ENCODE measurements at places on chromosomes 7 and 10. TPM values are rescaled to one million over a fixed set of nuclear protein-coding genes. Genes with fewer than 3 reads are reported as not detected.
A peak's percentile ranks its signal among the peaks of the same experiment; 100 is the strongest.

The ADAM22 gene
- 6.0 TPM for total RNA-seq

The MINPP1 gene
- 10.2 TPM for total RNA-seq

The OPN1SW gene
- not detected for total RNA-seq

The MKX gene
- total RNA-seq, result 4.5 TPM

The HYCC1 gene
- 69.3 TPM for total RNA-seq

The C7orf33 gene
- not detected for total RNA-seq

The ACBD7 gene
- total RNA-seq, result not detected

The SAMD9 gene
- total RNA-seq, result 13.7 TPM

The SLC16A12 gene
- 0.45 TPM for total RNA-seq

The AIFM2 gene
- 15.5 TPM for total RNA-seq

GRCh38 chr7:151062399-151063211, 3.2 kb downstream of the SLC4A2 start:
- DNase-seq, result peak; percentile 89

DNA sequence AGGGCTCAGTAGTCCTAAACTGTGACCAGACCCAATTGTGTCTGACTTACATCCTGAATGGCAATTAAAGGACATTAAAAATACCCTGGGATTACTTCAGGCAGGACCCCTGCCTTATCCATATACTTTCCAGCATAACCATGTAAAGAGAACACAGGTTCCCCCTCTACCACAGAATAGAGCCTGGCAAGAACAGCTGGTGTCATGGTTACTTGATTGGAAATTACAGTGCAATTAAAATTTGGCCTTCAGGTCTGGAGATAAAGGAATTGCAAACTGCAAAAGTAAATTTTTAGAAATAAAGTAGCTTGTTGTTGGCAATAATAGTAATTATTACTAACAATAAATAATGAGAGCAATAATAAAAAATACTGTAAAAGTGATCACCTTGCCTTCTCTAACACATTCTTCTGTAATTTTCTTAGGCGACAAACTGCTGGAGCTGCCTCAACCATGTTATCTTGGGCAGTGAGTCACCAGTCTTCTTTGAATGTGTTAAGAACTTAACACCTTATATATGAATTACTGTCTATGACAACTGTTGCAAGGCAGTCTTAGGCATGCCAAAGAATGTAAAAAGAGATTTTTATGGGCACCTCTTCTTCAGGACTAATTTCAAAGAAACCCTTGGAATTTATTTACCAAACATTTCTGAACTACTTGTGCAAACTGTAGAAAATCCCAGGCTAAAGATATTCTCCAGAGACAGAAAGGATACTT, 53.7 kb downstream of the HIBADH start:
- DNase-seq, result no peak

- DNase-seq, result no peak
These were observed 196.7 kb upstream of the PHYHIPL start for GRCh38 chr10:58979711-58980110.

DNA sequence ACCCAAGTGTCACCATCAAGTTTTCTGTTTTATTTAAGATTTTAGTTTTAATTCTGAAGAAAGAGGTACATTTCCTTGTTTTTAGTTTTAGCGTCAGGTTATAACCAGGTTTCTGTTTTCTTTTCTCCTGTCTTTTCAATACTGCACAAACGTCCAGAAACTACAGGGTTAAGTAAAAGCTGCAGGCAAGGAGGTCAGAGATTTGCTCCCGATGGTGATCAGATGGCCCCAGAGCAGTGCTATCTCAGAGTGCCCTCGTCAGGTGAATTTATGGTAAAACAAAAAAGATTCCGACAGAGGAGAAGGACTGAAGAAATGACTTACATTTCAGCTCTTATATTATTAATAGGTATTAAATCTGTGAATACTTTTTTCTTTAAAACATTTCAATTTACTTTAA, 128.2 kb downstream of the STRA8 start:
- DNase-seq, result no peak

DNA sequence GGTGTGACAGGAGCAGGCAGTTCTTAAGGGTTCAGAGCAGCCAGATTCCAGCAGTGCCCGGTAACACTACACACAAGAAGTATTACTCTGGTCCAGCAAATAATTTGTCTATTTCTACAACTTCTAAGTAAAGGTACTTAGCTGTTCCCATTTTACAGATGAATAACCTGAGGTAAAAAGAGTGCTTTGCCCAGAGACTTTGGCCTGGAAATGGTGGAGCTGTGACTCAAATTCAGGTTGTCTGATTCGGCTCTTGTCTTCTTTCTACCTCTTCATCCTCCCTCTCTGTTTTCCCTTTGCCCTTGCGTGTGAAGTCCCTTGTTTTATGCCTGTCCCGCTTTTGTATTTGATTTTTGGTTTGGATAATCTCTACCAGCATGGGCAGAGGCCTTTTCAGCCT, 17.1 kb downstream of the SFRP5 start:
- DNase-seq, result no peak

- DNase-seq, result no peak
These were observed 72.1 kb downstream of the PTEN start for GRCh38 chr10:87935290-87936141.

DNA sequence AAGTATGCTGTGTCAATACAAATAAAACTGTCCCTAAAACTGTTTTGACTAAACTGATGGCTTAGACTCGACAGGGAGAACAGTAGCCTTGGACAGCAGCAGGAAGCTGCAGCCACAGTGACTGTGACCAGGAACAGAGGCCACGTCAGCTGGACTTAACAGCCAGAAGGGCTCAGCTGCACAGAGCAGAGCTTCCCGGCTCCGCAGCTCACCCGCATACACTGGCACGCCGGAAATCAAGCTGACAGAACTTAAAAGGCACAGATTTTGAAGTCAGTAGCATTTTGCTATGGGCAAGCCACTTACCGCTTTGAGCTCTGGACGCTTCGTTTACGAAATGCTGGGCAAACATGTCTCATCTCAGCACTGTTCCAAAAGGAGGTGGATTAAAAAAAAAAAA, 769.7 kb upstream of the AUTS2 start:
- no peak for DNase-seq

DNA sequence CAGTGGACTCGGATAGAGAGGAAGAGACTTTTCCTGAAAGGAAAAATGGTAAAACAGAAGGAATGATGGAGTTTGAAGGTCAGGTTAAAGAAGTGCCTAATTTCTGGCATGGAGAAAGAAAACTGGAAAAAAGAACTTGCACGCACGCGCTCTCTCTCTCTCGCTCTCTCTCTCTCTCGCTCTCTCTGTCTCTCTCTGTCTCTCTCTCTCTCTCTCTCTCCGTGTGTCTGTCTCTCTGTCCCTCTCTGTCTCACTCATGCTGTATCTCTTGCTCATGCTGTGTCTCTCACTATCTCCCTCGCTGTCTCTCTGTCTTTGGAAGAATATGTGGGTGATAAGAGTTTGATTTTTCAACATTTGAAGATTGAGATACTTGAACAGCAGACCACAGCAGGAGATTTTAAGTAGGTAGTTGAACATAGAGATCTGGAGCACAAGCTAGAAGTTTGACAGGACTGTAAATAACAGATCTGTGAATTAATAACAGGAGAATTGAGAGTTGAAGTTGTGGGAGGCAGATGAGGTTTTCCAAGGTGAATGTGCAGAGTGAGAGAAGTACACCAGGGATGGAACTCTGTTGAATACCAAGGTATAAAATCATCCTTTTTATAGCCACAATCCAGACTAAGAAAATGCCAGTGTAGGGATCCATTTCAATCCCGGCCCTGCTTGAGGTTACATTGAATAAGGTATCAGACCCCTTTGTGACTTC, 33.1 kb downstream of the ADD3 start:
- no peak for DNase-seq

- no peak for DNase-seq
These were observed 566 bp downstream of the ZNF789 start for GRCh38 chr7:99473315-99473596.

DNA sequence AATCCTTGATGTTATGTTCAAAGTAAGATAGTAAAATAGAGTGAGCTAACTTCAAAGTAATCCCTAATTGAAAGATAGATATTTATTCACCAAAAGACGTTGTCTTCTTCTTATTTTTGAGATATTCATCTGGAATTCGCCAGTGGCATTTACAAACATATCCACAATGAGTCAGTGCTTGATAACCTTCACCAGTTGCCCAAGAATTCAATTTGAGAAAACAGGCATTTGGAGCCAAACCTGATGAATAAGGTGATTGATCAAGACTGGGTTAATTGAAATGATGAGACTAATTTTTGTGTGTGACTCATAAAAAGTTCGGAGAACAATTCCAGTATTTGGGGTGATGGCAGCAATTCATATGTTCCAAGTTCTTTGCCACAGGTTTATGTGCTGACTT, 344.0 kb downstream of the ARL4A start:
- DNase-seq, result no peak

- DNase-seq, result no peak
These were observed 55.3 kb downstream of the C7orf25 start for GRCh38 chr7:42856605-42856987.

DNA sequence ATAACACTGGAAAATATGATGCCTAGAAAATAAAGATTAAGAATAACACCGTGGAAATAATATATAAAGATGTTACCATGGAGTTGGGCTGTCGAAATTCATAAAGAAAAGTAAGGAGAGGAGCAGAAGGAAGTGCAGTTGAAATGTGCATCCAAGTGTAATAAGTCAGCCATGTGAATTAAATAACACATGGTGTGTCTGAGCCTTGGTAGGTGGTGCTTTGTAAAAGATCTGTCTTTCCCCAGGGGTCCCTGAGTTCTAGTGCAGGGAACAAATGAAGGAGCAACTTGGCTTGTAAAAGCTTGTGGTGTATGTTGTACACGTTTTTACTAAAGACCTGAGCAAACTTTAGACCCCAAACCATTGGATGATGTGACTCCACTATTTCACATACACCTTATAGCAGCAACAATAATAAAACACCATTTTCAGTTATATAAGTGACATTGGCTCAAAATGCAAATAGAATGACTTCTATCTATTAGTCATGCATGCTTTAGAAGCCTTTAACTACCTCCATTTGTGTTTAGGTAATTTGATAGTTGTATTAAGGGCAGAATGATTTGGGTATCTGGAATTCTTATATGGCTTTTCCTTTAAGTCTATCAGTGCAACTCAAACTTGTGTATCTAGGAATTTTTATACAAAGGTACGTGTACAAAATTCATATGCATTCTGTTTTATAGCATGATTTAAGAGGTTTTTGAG, 11.3 kb downstream of the STARD3NL start:
- DNase-seq, result no peak

- no peak for DNase-seq
These were observed 53.8 kb downstream of the LSM5 start for GRCh38 chr7:32436146-32436928.

GRCh38 chr10:128867210-128867609, 599.8 kb upstream of the MGMT start:
- DNase-seq, result no peak

GRCh38 chr7:104328296-104328969, at the start of gene LHFPL3:
TSS of gene LHFPL3 (plus strand) at chr7:104328603.
- DNase-seq, result no peak

DNA sequence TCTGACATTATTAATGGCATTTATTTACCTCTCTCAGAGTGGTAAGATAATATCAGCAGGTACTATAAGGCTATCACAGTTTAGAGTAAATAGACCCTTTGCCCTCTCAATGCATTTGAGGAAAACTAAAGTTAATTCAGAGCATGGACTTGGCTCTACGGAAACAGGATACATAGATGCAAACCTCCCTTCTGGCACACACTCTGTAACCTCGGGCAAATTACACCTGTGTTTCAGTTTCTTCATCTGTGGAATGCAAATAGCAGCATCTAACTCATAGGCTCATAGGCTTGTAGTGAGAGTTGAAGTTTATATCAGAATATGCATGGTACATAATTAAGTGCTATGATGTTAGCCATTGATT, 5.6 kb downstream of the RAPGEF5 start:
- no peak for DNase-seq

GRCh38 chr7:99296471-99296870, 23.8 kb downstream of the MYH16 start:
- DNase-seq, result no peak

- DNase-seq, result no peak
These were observed 34.4 kb upstream of the AGR3 start for GRCh38 chr7:16916105-16916639.

- no peak for DNase-seq
These were observed 2.6 kb downstream of the NPTX2 start for GRCh38 chr7:98619450-98620321.

DNA sequence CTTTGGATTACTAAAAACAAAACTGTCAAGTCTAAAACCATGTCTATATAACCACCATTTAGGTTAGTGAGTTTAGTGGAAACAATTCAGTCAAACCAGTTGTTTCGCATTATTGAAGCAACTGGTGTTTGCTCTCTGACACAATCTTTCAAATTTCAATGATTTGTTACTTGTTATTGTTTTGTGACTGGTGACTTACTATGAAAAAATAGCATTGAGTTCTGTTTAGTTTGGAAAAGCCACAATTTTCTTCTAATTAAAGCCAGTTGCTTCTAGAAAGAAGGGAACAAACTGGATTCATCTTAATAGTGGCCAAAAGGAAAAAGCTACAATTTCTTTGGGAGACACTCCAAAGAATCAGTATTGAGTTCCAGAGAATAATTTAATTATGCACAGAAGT, 30.4 kb downstream of the LAMB4 start:
- no peak for DNase-seq

Measured in aorta (tissue), 5 donors.